ENCODE measurements at places on chromosomes 5 and 9.

DNA sequence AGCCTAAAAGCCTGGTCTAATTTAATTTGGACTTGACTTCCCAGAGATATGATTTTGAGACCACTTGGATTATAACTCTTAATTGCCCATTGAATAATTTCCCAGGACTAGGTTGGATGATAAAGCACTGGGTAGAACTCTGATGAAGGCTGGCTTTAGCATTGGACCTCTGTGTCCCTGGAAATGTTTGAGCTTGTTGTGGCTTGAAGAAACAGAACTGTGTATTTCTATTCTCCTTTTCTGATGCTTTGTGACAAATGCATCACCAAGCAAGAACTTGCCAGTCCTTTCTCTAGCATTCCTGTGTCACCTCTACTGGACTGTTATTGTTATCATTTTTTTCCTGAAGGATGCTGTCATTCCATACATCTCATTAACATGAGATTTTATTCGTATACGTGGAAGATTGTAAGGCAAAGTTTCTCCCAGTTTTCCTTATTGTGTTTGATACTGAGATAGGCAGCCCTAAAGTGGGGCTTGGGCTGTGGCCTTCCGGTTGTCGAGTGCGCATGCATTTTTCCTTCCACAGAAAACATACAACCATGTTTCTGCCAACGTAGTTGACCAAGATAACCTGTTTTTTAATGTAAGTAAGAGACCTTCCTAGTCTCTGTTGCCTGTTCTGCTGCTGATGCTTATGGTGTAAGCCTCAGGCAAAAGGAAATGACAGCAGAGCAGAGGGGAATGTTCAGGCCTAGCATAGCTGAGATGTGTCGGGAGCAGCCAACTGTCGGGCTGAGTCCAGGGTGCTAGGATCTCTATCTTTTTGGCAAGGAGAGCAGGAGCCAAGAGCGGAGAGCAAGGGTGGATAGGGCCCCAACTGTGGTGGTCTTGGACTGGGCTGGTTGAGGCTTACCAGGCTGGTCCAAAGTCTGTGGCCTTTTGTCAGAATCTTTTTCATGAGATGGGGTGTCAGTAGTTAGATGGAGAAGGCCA lies 2.3 kb downstream of the NTRK2 start:
- no peak for DNase-seq

DNA sequence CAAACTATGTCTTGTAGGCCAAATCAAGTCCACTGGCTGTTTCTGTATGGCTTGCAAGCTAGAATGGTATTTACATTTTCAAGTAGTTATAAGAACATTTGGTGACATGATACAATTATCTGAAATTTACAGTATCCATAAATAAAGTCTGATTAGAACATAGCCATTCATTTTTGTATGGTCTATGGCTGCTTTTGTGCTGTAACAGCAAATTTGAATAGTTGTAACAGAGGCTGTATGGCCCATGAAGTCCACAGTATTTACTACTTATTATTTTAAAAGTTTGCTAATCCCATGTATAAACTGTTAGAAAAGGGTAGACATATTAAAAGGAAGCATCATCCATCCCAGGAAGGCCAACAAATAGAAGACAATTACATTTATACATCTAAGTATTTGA lies 17.7 kb downstream of the DHX29 start:
- DNase-seq = no peak

DNA sequence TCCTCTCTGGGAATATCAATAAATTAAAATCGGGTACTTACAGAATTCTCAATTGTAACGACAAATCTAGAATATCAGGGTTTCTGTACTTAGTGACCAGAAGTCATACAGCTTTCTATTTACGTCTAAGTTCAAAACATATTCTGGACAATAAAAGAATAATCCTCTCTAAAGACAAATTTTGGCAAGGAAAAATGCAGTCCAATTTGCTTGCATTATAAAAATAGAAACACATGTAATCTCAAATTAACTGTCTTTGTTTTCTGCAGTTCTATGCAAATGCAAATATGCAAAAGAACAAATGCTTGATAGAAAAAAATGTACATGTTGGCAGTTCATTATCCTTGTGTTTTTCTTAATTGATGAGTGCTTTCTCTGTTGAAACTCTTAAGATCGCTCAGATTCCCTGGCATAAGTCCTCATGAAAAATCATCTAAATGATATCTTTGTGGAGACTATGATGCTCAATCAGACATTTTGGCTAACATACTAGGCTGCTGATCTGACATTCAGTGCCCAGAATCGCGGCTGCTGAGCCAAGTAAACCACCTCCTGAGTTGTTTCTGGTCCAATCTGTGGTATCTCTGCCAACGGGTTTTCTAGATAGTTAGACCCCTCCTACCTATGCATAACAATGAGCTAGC lies 990.1 kb upstream of the C9orf72 start:
- no peak for DNase-seq

DNA sequence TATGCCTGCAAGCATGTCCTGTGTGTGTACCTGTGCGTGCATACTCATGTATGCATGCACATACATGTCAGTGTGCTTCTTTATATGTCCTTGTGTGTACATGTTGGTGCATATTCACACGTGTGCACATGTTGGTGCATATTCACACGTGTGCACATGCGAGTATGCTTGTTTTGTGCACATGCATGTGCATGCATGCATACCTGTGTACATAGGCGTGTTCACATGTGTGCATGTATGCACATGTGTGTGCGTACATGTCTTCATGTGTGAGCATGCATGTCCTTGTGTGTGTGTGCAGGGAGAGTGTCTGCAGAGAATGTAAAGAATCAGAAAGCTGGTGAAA lies 72.2 kb upstream of the FCN2 start:
- no peak for DNase-seq

- no peak for DNase-seq
Measured at GRCh38 chr9:135332516-135332915, 147.1 kb upstream of the PPP1R26 start.

- no peak for DNase-seq
Measured at GRCh38 chr5:93304456-93305250, 276.4 kb downstream of the NR2F1-AS1 start.

- DNase-seq = no peak
Measured at GRCh38 chr9:18795947-18796671, 236.9 kb downstream of the SAXO1 start.

- DNase-seq = no peak
Measured at GRCh38 chr5:59319250-59319649, 574.3 kb downstream of the PDE4D start.

GRCh38 chr9:132500193-132500592 lies 82.2 kb upstream of the BARHL1 start:
- DNase-seq = no peak

- DNase-seq = no peak
Measured at GRCh38 chr5:54120473-54120872, 189.9 kb downstream of the ARL15 start.

GRCh38 chr9:93826209-93826608 lies 128.9 kb downstream of the BARX1 start:
- no peak for DNase-seq

DNA sequence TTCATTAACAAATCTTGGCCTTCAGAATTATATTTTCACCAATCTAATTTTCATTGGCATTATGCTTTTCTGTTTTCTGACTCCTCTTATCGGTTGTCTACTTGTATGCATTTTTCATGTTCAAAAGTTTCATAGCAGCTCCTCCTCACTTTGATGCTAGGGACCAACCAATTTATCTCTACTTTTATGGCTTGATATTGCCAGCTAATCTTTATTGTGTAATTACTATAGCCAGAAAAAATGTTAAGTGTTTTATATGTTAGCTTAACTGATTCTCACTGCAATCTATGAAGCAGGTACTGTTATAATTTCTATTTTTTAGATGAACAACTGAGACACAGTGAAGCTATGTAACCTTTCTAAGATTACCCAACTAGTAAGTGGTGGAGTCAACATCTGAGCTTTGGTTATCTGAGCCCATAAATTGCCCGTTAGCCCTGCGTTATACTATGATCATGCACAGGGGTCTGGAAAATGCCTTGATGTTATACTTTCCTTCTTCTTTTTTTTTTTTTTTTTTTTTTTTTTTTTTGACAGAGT lies 34.4 kb upstream of the TNC start:
- no peak for DNase-seq

- DNase-seq = peak; percentile 73
Measured at GRCh38 chr5:160169326-160169725, 50.1 kb upstream of the PWWP2A start.

GRCh38 chr9:113828221-113828620 lies 47.9 kb upstream of the ZNF618 start:
- no peak for DNase-seq

DNA sequence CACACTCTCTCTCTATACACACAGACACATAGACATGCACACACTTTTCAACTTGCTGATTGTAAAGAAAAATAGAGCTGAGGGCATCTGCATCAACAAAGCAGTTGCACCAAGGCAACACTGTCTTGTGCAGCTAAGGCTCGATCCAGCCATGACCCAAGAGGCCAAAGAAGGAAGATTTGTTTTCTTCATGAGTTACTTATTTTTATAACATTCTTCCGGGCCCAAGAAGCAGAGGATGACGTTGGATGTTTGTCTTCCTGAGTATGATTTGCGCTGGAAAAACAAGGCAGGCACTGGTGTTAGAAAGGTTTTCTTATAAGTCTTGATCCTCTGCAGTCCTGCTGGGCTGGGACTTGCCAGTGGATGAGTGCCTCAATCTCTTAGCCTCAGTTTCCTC lies 344.1 kb downstream of the ADAMTS6 start:
- DNase-seq = peak; percentile 41

GRCh38 chr5:107594253-107595045 lies 76.3 kb downstream of the EFNA5 start:
- DNase-seq = no peak

Data from glomerular endothelial cell (primary cell).